ENCODE measurements at places on chromosomes 11 and 22. TPM values are rescaled to one million over a fixed set of nuclear protein-coding genes. Genes with fewer than 3 reads are reported as not detected.

GRCh38 chr22:28369854-28370253, 309.8 kb downstream of the TTC28 start:
- DNase-seq, result peak; percentile 52

DNA sequence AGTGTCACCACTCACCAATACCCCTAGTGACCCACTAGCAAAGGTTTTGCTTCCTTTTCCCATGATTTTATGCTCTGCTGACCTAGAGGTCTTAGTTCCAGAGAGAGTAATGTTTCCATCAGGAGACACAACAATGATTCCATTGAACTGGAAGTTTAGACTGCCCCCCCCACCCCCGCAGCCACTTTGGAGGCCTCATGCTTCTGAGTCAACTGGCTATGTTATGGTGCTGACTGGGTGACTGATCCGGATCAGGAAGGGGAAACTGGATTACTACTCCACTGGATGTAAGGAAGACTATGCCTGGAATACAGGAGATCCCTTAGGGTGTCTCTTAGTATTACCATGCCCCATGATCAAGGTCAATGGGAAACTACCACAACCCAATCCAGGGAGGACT, 633.6 kb downstream of the OPCML start:
- no peak for DNase-seq

- no peak for DNase-seq
Observed at GRCh38 chr11:72580642-72580950, 93.6 kb downstream of the PDE2A start.

Gene ABCC8
- 23.5 TPM for polyA plus RNA-seq

Gene CARNS1
- 4.7 TPM for polyA plus RNA-seq

Gene PHOX2A
- 8.3 TPM for polyA plus RNA-seq

GRCh38 chr22:33192156-33192555, 134.0 kb upstream of the SYN3 start:
- no peak for DNase-seq

- no peak for DNase-seq
Observed at GRCh38 chr22:20131597-20131858, at the start of gene ZDHHC8. Gene ZDHHC8 (plus strand): TSS chr22:20131804. CDS start chr22:20131948, 144 bp downstream.

GRCh38 chr22:50114221-50115021, 24.6 kb downstream of the MOV10L1 start:
- DNase-seq, result no peak

Gene ISX
- 74.1 TPM for polyA plus RNA-seq

GRCh38 chr22:30361916-30362650, 5.3 kb downstream of the CCDC157 start:
- no peak for DNase-seq

- peak; percentile 67 for DNase-seq
Observed at GRCh38 chr11:120835601-120836228, 188.2 kb upstream of the TBCEL start.

DNA sequence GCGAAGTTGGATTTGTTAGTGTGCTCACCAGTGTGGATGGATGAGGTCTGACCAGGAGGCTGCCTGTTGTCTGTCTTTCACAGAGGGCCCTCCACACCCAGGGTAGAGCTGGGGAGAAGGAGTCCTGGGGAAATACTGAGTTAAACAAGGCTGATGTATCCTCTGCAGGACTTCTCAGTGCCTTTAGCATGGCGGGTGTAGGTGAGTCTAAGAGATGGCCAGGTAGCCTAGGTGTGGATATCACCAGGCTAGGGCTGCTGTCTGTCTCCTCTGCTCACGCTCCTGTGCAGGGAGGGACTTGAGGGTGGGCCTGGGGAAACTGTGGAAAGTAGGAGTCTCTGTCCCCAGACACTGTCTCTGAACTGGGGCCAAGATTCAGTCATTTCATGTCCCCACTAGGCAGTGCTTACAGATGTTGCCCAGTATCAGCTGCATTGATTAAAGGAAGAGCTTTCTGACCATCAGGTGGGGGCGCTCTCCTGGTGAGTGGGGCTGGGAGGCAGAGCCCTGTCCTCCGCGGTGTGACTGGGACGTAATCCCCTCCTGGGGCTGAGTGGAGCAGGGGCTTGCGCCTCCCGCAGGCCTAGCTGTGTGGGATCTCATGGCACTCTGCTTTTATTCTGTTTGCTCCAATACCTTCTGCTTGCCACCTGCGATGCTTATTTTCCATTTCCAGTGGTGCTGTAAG, 35.5 kb upstream of the CCDC188 start:
- DNase-seq, result no peak

DNA sequence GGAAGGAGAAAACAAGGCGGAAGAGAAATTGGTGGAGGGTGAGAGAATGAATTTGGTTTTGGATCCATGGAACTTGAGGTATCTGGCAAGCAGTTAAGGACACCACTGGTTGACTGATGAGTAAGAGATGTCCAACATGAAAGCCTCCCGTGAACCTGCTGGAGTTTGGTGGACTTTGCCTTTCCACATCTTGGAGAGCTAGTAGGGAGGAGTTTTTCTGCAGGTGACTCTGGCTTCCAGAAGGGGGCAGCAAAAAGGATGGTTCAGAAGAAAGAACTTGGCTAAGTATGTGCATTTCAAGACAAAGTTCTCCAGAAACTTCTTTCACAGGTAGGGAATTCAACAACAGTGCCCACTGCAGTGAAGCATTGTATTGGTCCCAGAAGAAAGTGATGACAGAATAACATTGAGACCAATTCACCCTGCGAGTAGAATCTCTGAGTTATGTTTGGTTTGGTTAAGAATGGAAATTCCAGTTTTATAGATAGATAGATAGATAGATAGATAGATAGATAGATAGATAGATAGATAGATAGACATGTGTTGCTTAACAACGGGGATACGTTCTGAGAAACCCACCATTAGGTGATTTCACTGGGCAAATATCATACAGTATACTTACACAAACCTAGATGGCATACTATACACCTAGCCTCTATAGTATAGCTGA, 28.5 kb downstream of the DCDC1 start:
- DNase-seq, result peak; percentile 3

DNA sequence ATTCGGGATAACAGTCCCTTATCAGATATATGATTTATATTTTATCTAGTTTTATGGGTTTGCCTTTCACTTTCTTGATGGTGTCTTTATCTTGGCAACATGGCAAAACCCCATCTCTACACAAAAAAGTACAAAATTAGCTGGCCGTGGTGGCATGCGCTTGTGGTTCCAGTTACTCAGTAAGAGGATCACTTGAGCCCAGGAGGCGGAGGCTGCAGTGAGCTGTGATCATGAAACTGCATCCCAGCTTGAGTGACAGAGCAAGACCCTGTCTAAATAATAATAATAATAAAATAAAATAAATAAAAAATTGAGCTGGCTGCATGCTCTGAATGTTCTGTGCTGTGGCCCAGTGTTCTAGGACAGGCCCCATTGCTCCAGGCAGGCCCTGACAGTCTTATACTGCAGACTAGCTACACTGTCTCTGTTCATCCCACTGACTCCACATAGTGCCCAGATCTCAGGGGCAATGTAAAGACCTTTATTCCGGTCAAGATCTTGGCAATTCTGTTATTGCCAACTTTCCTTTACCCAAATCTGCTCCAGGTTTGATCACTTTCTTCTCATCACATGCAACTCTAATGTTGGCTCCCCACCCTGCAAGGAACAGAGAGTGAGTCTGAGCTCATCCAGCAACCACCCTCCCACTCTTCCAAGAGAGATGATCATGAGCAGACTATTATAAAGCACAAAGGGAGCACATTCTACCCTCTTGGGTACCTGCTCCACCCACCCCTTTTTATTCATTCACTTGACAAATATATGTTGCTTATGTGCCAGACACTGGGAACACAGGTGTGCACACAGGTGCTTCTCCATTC, 8.8 kb downstream of the HSPA8 start:
- no peak for DNase-seq

Gene PRRG4
- 9.3 TPM for polyA plus RNA-seq

DNA sequence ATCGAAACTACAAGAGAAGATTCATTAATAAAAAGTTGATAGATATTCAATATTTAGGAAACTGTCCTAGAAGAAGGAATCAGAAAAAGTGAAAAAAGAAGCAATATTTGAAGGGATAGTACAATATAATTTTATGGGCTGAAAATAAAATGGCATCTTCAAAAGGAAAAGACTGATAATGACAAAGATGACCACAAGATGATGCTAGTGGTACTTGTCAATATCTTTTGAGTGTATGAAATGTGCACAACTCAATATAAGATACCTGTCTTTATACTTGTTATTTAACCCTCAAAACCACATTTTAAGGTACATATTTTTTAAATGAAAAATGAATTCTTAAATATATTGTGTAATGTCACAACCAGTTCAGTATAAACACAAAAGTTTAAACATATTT, 1059.6 kb upstream of the RAG2 start:
- DNase-seq, result no peak

- DNase-seq, result no peak
Observed at GRCh38 chr11:35343033-35343598, 76.2 kb downstream of the SLC1A2 start.

Gene C11orf86
- polyA plus RNA-seq, result 16.0 TPM

DNA sequence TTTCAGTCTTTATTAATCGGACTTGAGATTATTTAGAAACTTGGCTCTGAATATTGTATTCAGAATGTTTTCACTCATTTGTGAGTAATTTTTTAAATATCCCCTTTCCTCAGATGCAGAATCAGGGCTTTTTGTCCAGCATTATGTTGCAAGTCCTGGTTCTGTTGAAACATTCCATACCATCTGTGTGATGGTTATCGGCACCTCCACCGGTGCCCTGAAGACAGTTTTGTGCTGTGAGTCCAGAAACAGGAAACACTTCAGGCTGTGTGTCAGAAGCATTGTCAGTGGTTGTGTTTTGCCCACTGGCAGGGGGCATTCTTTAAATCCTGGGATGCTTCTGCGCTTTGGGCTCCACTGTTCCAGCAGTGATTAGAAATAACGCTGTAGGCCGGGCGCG, 20.4 kb downstream of the CDPF1 start:
- no peak for DNase-seq

GRCh38 chr11:44113018-44113417, 17.5 kb downstream of the EXT2 start:
- no peak for DNase-seq

DNA sequence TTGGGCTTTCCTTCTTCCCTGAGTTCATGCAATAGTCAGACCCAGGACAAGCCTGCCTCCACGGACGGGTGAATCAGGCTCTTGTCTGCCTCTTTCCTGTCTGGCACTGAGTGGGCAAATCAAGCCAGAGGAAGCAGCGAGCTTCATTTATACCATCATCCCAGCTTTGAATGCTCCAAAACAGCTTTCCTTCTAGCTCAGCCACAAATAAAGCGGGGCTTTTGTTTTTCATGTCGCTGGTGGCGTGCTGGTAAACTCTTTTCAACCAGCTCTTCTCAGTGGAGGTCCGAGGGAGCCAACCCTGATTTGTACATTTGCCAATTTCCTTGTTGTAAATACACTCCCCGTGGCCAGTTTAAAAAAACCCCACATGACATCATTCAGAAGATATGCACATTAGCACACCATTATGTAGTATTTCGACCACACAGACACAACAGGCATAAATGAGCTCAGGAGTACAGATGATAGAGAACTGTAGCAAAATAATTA, 8.6 kb downstream of the C11orf91 start:
- DNase-seq, result peak; percentile 56

DNA sequence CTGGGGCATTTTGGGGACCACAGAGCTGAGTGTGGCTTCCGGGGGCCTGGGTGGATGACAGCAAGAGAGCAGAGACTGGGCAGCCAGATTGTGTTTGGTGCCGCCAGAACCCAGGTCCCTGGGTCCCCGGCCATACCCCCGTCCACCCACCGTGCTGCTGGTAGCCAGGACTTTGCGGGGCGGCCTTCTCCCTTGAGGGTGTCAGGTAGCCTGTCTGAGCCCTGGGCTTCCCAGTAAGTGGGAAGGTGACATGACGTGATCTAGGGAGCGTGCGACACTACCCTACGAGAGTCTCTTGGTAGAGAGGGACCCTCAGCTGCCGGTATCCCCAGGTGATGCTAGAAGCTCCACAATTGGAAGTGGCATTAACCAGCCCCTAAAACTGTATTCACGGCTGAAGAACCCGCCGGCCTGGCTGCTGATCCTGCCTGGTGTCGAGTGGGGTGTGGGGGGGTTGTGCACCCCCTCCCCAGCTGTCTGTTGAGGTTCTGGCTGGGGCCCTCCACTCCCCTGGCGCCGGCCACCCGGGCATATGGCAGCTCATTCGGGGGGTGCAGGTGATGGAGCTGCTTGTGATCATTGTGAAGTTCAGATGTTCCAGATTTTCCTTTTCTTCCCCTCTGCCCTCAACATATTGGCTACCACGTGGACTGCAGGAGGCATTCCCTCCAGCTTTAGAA, 66.9 kb downstream of the MPPED1 start:
- DNase-seq, result no peak

GRCh38 chr22:36726007-36726380, 22.4 kb upstream of the CACNG2 start:
- DNase-seq, result no peak

DNA sequence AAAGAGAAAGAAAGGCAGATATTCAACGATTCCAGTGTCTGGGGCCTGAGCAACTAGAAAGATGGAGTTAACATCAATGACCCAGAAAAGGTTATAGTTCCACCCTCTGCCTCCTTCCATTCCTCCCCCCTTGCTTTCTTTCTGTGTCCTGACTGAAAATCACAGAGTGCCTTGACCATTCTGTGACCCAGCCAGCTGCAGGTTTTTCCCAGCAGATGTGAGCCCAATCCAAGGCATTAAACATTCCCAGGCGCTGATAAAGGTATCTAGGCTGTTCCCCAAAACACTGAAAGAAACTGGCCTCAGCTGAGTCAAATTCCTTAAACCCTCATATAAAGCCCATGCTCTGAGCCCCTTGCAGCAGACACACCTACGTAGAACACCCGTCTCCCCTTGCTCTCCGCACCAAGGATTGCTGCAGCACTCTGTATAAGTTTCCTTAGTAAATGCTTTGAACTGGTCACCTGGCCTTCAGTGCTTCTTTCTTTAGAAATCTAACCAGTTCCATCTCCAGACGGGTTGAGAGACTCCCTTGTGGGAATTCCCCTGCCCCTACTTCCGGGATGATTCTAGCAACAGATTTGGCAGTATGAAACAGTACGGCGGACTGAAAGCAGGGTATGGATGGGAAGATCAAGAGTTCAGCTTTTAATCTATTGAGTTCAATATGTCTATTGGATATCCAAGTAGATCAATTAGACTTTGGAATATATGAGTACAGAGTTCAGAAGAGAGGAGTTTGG, 48.8 kb upstream of the ZC3H12C start:
- no peak for DNase-seq

DNA sequence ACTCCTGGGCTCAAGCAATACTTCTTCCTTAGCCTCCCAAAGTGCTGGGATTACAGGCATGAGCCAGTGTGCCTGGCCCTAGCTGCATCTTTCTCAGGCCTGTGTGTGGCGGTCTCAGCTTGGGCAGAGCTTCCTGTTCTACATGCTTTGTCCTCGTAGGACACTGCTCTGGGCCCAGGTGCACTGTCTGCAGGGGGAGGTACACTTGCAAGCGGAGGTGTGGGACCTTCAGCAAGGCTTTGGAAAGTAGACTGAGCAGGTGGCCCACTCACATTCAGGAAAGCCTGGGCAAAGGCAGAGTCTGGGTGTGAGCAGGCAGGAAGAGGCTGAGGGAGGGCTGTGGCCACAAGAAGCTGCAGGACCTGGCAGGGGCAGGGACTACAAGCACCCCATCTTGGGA, 33.6 kb upstream of the SUSD2 start:
- no peak for DNase-seq

Gene HSPA8
- 1,403 TPM for polyA plus RNA-seq

Gene OR51B4
- polyA plus RNA-seq, result 0.07 TPM

- DNase-seq, result no peak
Observed at GRCh38 chr11:120807414-120808150, 216.3 kb upstream of the TBCEL start.

Data from large intestine (tissue), 12 donors.